Activated CD4-positive, alpha-beta T cell treated with anti-CD3 and anti-CD28 coated beads, Interleukin-10, Interleukin-2, amounts not matched to agents 100 ng/mL and 50 ng/mL, durations not matched to agents 16 hours and 8 hours (primary cell): ENCODE measurements at places on chromosomes 16 and 17.
A peak's percentile ranks its signal among the peaks of the same experiment; 100 is the strongest.

- DNase-seq: no peak
Measured at GRCh38 chr16:79407461-79408135, 192.9 kb downstream of the MAF start.

- DNase-seq: peak; percentile 88
Measured at GRCh38 chr17:78313735-78314648, 45.9 kb downstream of the SOCS3 start.

DNA sequence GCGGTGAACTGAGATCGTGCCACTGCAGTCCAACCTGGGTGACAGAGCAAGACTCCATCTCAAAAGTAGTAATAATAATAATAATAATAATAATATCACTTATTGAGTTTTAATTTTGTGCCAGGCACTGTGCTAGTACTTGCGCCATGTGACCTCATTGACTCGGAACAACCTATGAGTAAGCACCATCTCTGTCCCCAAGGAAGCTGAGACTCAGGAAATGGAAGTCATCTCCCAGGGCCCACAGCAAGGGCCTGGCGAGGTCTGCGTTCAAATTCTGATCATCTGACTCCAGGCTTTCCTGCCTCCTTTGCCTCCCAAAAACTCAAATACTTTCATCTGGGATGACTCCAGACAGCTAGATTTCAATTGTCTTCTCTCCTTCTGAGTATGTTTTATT is 162.9 kb downstream of the SEC14L1 start:
- DNase-seq: no peak

DNA sequence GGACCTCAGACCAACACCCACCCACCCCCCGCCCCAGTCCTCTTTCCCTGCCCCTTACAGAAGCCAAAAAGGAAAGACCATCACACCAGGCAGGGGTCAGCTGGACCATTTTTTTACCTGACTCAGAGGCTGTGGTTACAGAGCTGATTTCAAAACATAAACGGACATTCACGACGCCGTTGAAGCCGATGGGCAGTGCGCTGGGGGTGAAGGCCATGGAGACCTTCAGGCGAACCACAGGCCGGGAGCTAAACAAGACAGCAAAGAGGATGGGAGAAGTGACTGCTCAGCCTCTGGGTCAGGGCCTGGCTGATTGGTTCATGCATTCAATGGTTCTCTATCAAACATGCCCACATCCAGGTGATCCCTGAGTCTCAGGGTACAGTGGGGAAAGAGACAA is 24.1 kb downstream of the HASPIN start:
- no peak for DNase-seq

- no peak for DNase-seq
Measured at GRCh38 chr17:6356562-6356961, 78.4 kb downstream of the AIPL1 start.

- no peak for DNase-seq
Measured at GRCh38 chr17:9811086-9811485, 10.8 kb downstream of the GSG1L2 start.

- DNase-seq: no peak
Measured at GRCh38 chr17:35972066-35972465, 9.2 kb downstream of the CCL16 start.

DNA sequence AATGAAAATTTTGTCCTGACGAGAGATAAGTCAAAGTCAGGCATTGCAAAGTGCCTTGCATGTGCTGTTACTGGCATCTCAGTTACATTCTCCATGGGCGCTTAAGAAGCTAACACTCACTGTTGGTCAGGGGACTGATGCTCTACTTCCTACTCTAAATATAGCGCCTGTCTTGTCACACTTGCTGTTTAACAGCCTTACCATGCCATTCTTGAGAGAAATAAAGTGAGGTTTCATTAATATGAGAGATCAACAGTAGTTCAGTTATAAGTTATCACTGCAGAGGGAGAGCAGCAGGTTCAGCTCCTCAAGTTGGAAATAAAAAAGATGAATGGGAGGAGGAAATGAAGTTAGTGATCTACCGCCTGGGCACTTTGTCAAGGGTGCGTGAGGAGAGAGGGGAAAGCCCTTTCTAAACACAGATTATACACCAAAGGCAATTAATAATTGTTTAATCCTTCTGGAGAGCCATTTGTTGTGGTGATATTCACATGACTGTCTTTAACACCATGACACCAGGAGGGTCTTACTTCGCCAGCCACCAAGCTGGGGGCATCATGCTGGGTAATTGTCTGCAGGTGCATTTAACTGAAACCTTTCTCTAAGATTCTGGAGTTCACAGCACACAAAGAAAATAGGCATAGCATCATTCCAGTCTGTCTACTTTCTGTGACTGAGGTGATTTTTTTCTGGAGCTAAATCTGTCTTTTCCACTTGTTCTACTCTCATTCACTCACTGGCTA is 568.7 kb upstream of the HSBP1 start:
- no peak for DNase-seq

GRCh38 chr17:66175892-66176291 is 16.0 kb downstream of the CEP112 start:
- DNase-seq: no peak

DNA sequence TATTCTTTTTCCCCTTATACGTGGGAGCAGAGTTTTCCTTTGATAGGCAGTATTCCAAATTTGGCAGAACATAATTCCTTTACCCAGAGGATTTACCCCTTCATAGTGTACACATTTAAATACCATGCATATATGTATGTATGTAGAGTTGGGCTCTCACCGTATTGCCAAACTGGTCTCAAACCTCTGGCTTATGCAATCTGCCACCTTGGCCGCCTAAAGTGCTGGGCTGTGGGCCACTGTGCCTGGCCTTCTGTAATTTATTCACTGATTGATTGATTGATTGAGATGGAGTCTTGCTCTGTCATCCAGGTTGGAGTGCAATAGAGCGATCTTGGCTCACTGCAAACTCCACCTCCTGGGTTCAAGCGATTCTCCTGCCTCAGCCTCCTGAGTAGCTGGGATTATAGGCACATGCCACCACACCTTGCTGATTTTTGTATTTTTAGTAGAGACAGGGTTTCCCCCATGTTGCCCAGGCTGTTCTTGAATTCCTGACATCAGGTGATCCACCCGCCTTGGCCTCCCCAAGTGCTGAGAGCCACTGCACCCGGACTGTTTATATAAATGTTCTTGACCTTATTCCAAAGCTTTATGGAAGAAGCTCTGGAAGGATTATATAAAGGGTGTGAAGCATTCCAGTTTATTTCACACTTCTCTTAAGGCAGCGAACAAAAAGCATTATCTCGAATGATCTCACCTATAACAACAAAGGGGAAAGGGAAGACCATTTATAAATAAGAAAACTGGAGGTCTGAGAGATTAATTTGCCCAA is 14.9 kb downstream of the GLG1 start:
- no peak for DNase-seq

DNA sequence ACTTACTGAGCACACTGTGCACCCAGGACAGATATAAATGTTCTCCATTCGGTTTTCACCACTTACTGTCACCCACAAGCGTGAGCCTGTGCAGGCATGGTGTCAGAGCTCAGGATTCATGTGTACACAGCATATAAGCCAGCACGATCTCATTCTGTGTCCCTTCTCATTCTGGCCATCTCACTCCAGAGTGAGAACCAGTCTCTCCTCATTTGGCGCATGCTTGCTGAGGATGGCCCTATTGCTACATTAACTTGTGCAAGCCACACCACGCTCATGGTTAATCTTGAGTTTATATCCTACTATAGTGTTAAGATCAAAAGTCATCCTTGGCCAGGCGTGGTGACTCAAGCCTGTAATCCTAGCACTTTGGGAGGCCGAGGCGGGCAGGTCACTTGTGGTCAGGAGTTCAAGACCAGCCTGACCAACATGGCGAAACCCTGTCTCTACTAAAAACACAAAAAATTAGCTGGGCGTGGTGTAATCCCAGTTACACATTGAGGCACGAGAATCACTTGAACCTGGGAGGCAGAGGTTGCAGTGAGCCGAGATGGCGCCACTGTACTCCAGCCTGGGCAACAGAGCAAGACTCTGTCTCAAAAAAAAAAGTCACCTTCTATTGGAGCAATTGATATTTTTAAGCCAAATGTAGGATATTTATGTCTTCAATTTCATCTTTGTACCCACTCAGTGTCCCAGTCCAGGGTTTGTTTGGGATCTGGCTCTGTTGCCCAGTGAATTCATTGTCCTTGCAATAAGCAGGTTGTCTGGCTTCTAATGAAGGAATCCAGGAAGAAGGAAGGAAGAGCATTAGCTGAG is 20.9 kb downstream of the SOCS1 start:
- peak; percentile 34 for DNase-seq

DNA sequence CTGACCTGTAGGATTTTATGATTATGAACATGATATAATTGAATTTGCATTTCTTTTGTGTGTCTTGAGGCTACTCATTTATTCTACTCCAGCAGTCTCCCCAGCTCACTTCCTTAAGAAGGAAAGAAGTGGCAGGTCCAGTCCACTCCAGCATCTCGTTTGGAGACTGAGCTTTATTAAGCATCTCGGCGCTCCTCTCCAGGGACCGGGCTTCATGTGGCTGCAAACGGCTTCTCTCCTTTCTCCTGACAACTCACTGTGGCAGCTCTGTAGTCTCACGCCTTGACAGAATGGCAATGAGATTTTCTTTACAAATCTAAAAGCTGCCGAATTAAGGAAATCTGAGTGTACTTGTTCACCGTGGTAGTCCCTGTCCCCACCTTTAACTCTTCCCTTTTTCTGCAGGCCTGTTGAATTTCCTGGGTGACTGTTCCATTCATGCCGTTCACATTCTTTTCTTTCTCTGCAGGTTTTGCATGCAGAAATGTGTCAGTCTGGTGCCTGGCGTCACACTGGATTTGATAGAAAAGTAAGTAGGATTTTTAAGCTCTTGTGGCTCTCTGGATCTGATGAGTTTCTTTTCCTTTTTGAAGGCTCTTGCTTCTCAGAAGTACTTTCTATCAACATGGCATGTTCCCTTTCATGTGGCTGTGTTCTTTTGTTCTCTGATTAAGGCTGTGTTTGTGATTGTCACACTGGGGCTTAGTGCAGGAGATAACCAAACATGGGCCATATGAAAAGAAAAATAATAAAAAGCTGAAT is 200.5 kb upstream of the CHMP6 start:
- peak; percentile 53 for DNase-seq

DNA sequence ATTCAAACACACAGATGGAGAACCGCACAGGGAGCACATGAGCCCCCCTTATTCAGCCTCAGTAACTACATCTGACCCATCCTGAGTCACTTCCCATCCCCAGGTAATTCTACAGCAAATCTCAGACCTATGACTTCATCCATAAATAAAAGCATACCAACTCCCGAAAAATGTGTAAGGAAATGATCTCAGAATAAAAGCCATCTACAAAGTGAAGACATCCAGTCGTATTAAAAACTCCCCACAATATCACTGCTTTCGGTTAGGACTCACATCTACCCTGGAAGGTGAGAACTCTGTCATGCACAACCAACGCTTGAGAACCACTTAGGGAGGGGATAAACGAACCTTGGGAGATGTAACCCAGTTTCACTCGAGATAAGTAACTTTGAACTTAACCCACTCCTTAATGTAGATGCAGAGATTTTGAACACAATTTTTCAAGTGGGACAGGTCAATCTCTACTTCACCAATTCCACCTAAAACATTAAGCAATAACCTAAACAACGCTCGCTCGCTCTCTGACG is 1.3 kb downstream of the USP36 start:
- DNase-seq: peak; percentile 39

- DNase-seq: no peak
Measured at GRCh38 chr16:73000020-73000906, 47.7 kb downstream of the ZFHX3 start.

DNA sequence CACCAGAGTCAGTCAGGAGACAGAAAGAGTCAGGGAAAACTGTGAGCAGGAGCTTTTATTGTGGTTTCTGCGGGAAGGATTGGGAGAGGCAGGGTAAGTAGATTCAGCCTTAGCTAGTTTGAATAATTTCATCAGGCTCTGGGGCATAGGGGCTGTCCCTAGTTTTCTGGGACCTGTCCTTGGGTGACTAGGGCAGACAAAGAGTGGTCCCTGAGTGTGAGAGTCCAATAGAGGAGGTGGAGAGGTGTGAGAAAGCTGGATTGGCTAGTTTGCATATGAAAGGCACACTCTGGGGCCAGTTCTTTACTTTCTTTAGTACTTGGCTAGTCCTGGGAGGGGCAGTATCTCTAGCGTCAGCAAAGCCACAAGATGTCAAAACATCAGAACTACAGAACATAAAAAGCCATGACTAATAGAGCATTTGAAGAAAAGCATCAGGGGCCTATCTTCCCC is 255.6 kb downstream of the HS3ST3A1 start:
- peak; percentile 9 for DNase-seq

GRCh38 chr17:40735016-40735415 is 20.1 kb downstream of the KRT25 start:
- no peak for DNase-seq

DNA sequence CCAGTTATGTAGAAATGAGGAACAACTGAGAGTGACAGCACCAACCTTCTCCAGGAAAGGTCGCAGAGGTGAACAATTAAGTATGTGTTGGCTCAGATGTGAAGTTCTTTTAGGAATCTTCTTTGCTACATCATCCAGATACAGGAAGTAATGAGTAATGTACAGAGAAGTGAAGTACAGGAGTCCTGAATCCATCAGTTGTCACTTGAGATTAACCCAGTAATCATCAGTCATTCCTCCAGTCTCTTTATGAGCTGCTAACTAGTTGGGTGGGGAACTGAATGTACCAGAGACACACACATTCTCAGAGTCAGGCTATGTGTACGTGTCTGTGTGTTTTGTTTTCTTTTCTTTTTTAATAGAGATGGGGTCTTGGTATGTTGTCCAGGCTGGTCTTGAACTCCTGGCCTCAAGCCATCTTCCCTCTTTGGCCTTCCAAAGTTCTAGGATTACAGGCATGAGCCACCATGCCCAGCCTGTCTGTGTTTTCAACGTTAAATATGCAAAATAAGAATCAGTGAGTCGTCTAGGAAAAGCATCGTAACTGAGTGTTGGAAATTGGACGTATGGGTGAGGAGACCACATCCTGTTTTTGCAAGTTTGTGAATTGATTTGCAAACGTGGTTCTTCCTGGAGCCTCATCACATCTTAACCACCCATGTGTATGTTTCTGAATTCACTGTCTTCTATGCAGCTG is 19.9 kb downstream of the ZNF200 start:
- peak; percentile 60 for DNase-seq

DNA sequence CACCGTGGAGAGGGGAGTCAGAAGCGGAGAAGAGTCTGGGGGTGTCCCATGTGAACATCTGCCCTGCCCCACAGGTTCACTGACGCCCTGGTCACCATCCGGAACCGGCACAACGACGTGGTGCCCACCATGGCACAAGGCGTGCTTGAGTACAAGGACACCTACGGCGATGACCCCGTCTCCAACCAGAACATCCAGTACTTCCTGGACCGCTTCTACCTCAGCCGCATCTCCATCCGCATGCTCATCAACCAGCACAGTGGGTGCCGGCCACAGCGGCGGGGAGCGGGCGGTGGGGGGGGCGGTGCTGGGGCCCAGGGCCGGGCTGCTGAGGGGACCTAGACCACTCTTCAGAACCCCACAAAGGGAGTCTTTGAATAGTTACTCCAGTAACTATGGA is 10.7 kb downstream of the PDK2 start:
- DNase-seq: no peak

GRCh38 chr16:87255866-87256265 is 61.3 kb downstream of the C16orf95 start:
- no peak for DNase-seq

DNA sequence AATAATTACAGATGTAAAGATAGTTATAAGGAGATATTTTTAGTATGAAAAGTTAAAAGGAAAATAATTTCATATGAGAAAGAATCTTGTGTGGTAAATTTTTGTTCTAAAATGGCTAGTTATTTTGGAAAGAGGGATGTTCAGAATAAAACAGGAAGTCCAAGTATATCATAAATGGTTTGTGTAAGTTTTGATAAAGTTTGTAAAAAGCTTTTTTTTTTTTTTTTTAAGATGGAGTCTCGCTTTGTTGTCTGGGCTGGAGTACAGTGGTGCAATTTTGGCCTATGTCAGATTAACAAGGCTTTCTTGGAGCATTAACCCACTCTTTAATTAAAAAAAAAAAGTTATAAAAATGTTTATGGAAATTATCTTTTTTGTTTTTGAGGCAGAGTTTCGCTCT is 8.2 kb upstream of the CDK10 start:
- no peak for DNase-seq
